Thoracic aorta (tissue), 2 donors: ENCODE measurements at places on chromosomes 2 and 18. TPM values are rescaled to one million over a fixed set of nuclear protein-coding genes. Genes with fewer than 3 reads are reported as not detected.

DNA sequence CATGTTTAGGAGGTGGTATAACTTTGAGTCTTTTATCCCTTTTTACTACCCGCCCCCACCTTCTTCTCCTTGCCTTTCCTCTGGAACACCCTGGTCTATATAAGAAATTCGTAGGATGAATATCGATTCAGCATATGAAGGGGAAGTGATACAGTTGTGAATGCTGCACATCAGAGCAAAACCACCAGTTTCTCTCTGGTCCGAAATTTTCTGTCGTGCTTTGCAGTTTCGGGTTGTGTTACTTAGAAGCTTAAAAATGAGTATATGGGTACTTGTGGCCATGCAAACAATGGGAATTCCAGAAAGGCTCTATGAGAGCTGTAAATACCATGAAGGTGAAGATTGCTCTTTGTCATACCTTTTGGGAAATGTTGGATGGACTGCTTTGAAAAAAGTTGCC is 60.6 kb downstream of the DAW1 start:
- no peak for DNase-seq

DNA sequence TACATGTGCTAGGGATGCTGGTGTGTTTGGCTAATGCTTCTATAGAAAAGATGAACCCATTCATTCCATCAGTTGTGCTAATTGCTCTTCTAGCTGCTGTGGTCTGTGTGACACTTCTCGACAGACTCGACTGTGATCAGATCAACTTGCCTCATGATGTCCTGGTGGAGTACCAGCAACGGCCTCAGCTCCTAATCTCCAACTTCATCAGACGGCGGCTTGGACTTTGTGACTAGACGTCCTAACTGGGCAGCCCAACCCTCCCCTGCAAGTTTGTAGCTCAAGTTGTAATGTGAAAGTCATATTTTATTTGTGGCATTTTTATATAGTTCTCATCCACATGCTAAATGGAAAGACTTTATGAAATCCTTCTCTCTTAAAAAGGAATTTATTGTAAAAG is 33.0 kb downstream of the UPP2 start:
- no peak for DNase-seq

GRCh38 chr2:241636182-241637017 is 558 bp downstream of the THAP4 start:
- no peak for DNase-seq

GRCh38 chr2:33129263-33130053 is 182.7 kb downstream of the LTBP1 start:
- DNase-seq = no peak

GRCh38 chr2:48504647-48505327 is 25.2 kb upstream of the STON1 start:
- DNase-seq = no peak

The RAB10 gene
- 73.9 TPM for total RNA-seq

The MAL gene
- not detected for total RNA-seq

The GLB1L gene
- total RNA-seq = 13.7 TPM

DNA sequence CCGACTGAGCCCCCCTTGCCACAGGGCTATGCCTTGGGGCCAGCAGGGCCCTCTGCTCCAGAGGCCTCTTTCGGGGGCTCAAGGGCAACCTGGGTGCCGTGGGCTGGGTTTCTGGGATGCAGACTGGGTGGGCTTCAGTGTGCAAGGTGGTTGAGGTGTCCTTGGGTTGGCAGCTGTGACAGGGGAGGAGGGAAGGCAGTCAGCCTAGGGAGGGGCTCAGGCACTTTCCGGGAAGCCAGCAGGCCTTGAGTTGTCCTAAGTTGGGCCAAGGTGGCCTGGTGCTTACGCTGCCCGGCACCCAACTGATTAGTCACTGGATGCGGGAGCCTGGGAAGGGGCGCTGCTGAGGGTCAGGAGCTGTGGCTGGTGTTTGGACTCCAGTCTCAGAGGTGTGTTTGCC is 199.5 kb downstream of the TWIST2 start:
- no peak for DNase-seq

DNA sequence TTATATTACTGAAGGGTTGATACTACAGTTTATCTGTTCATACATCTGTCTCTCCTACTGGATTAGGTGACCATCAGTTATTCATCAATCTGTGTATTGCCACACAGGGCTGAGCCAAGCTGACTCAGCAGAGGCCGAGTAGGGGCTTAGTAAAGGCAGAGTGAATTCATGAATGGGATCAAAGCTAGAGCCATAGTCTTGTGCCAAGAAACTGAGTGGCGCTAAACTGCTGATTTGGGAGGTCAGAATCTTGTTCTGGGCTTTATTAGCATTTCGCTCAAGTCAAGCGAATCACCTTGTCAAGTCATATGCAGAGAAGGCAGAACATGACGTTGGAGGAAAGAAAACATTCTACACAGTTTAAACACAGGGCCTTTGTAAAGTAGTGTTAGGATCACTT is 34.1 kb downstream of the SOCS6 start:
- DNase-seq = no peak

The GPR35 gene
- total RNA-seq = 3.4 TPM

- DNase-seq = no peak
Measured at GRCh38 chr2:146869328-146869727, 975.5 kb upstream of the ACVR2A start.

DNA sequence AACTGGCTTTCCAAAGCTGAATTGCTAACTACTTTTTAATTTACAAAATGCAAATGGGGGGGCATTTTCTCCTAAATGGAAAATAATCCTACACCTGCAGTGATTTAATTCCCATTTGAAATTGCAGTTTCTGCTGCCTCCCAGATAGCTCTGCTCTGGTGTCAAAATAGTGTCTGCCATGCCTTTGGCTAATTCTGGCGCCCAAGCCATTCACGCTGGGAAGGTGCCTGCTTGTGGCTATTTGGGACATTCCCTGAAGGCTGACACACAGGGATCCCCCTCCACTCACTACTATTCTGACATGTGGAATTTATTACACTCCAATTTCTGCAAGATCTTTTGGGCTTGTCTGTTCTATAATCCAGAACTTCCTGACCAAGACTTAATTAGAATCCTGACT is 128.3 kb upstream of the SIX3 start:
- no peak for DNase-seq

- DNase-seq = no peak
Measured at GRCh38 chr2:48445091-48445725, 84.7 kb upstream of the STON1 start.

- no peak for DNase-seq
Measured at GRCh38 chr18:49094136-49094535, 143.4 kb upstream of the SMAD7 start.

The TMEM237 gene
- 45.6 TPM for total RNA-seq

- DNase-seq = no peak
Measured at GRCh38 chr18:77316641-77317040, 67.0 kb downstream of the GALR1 start.

- no peak for DNase-seq
Measured at GRCh38 chr2:48651158-48651790, 33.6 kb downstream of the GTF2A1L start.

DNA sequence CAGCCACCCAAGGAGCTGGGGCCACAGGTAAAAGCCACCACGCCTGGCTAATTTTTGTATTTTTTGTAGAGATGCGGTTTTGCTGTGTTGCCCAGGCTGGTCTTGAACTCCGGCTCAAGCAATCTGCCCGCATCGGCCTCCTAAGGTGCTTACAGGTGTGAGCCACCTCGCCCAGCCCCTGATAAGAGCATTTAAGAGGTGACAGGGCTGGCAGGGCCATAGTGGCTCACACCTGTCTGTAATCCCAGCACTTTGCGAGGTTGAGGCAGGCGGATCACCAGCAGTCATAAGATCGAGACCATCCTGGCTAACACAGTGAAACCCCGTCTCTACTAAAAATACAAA is 9.0 kb upstream of the CNNM3 start:
- no peak for DNase-seq

DNA sequence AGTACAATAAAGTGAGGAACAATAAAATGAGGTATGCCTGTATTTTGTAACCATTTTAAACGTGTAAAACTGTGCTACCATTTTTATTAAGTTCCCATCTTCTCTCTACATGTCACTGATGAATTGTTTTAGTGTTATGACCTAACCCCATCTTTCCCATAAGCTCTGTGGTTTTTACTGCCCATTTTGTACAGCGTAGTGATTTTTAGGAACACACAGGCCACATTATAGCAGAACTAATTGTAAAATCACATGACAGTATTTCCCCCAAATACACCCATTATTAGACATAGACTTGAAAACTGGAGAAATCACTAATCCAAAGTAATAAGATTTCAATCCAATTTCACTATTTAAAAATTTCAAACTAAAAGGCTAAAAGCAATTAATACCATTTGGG is 130.7 kb downstream of the TMEM247 start:
- no peak for DNase-seq

DNA sequence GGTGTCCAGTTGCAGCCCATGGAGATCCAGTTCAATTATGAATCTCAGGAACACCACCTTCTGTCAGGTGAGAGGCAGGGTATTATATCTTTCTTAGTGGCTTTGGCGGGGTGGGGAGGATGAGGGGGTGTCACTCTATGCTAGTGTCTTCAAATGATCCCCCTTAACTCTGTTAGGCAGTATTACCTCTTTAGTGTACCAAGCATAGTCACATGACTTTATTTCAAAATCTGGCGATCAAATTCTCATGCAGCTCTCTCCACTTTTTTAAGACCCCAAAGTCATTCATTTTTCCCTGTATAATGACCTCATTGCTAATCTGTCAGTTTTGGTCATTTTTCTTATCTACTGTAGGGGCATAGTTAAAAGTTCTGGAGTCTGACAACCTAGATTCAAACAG is 1.1 kb upstream of the ZSCAN30 start:
- DNase-seq = no peak
